GM18507 (cell line): ENCODE measurements at places on chromosomes 3 and 15.

DNA sequence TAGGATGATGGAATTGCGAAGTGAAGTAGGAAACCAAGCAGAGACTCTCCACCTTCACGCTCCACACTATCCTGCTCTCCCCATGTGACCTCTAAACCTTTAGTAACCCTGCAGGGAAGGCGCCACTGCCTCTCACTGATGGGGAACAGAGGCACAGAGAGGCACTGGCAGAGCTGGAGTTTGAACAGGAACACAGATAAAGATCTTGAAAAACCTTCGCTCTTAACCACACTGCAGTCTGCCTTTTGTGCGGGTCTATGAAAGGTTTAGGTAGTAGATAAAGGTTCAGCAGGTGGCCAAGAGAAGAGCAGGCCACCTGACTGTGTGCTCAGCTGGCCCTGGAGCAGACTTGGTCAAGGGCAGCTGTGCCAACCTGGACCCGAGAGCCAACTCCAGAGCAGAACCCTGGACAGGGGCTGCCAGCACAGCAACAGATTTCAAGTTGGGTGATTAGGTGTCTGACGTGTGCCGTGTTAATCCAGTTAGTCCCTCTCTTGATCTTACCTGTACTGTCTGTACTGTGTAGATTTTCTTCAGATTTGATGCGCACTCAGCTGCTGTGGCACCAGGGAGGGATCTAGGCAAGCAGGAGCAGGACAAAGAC is 15.2 kb downstream of the EIF4E3 start:
- no peak for DNase-seq

DNA sequence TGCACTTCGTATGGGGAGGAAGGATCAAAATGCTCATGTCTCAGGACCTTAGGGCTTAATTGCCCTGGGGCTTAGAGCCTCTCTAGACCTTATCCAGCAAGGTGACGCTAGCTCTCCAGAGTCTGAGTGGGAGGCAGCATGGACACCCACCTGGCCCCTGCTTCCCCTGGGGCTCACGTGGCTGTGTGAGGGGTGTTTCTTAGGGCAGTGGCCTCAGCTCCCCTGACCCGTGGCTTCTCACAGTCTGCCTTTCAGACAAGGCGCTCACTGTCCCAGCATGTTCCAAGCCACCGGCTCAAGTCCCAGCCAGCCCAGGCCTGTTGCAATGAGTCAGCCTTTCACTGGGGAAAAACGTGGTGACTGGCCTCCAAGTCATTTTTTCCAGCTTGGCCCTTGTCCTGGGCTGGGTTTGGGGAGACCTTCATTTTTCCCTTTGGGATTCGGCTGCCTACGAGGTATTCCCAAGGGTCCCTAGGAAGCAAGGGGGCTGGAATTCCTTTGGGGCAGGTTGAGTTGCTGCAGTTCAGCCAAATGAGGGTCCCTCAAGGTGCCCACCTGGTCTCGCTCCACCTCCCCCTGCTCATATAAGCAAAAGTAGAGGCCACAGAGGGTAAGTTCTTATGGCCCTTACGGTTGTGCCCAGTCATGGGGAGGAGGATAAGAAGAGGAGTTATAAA is 15.7 kb downstream of the BHLHE40 start:
- DNase-seq: no peak

- no peak for DNase-seq
These were observed 5.7 kb downstream of the ARRDC4 start for GRCh38 chr15:97966246-97966645.

- no peak for DNase-seq
These were observed 79.8 kb upstream of the ACKR4 start for GRCh38 chr3:132517311-132517710.

- DNase-seq: no peak
These were observed 103.7 kb downstream of the IQSEC1 start for GRCh38 chr3:12969486-12969885.

GRCh38 chr3:4416961-4417360 is 50.1 kb downstream of the SUMF1 start:
- DNase-seq: no peak

DNA sequence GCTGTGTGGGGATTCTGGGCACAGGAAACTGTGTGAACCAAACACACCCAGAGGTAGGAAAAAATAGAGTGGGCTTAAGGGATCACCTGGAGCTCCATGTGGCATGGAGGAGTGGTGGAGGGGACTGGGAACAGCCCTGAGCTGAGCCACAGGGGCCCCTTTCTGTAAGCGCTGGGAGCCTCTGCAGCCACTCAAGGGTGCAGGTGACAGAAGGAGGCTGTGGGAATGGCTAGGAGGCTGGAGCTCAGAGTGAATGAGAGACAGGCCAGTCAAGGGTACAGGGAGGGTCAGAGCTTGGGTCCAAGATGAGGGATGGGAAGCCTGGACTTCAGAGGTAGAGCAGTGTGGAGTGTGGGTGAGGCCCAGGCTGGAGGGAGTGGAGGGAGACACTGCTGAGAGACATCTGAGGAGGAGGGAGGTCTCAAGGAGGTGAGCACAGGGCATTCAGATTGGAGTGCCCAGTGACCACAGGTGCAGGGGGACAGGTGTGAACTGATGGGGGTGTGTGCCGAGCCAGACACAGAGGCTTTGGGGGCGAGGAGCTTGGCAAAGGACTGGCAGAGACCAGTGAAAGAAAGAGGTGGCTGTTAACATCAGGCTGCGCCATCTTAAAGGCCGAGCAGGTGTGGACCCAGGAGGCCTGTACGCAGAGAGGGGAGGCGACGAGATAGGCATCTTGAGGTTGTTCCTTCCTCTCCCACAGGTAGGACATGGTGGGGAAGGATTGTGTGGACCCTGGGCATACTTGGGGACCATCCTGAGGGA is 56.8 kb downstream of the FGD5 start:
- no peak for DNase-seq

GRCh38 chr3:38655708-38656300 is 6.3 kb upstream of the SCN5A start:
- no peak for DNase-seq

DNA sequence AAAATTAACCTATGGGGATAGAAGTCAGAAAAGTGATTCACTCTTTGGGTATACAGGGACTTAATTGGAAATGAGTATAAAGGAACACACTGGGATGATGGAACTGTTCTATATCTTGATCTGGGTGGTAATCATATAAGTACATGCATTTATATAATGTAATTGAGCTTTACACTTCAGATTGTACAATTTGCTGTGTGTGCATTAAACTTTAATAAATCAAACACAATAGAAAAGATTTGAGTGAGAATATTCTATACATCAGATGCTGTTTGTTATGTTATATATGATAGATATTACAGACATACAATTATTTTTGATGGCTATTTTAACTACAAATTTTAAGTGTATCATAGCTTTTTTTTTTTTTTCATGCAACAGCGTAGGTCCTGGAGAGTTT is 860.2 kb upstream of the ARPP21 start:
- DNase-seq: no peak

GRCh38 chr3:99523431-99524127 is 114.8 kb upstream of the COL8A1 start:
- no peak for DNase-seq

DNA sequence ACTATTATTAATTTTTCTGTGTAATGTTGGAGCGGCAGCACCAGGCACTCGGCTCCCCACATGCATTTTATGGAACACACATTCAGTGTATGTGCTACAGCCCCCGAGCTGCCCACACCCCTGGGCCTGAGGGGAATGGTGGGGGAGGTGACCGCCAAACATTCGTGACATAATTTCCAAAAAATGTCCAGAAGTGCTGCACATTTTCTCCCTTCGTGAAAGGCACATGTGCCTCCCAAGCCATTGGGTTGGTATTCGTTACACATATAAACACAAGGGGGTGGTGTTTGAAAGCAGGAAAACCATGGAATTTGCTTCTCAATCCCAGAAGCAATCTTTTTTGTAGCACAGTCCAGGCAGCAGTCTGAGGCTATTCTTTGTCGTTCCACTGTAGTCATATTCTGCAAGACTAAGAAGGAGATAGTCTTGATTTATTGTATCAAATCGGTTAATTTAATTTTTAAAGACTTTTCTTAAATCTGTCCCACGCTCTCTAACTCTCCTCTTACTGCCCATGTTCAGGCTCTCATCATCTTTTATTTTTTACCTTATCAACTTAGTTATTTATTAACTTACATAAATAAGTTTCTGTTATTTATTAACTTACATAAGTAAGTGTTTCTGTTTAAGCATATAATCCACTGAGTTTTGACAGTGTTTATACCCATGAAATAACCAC is 39.2 kb upstream of the POLR2M start:
- DNase-seq: no peak

DNA sequence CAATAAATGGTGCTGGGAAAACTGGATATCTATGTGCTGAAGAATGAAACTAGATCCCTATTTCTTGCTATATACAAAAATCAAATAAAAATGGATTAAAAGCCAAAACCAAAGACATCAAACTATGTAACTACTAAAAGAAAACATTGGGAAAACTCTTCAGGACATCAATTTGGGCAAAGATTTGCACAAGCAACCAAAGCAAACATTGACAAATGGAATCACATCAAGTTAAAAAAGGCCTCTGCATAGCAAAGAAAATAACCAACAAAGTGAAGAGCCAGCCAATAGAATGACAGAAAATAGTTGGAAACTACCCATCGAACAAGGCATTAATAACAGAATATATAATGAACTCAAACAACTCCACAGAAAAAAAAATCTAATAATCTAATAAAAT is 1495.3 kb downstream of the SI start:
- DNase-seq: no peak

- no peak for DNase-seq
These were observed 25.0 kb downstream of the KIF7 start for GRCh38 chr15:89630260-89630659.

DNA sequence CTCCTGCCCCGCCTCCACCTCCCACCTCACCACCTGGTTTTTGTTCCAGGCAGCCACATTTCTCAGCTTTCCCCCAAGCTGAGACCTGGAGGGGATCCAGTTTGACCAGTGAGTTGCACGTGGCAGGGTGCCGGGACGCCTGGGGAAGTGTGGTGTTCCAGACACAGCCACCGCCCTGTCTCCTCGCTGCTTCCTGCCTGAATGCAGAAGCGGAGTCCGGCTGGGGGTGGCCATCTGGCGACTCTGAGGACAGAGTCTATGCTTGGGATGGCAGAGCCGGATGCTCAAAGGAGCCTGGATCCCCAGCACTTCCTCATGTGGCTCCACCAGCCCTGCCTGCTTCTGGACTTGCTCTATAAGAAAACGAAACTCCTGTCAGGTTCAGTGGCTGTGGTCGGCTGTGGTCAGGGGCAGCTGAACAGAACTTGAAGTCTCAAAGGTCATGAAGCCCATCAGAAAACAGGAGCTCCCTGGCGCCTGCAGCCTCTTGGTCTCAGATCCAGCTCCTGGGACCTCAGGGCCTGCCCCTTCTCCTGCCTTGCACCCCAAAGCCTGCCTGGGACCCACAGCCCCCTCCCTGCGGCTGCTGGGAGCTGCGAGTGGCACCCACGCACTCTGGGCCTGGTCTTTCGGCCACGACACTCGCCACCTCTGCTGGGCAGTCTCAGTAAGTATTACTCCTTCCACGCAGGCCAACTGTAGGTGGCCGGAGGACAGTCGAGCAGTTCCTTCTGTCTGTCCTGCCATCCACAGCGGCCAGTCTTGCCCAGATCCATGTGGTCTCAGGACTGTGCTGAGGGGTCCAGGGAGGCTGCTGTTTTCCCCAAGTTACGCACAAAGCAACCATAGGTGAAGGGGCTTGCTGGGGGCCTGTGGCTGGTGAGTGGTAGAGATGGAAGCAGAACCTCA is 112.8 kb upstream of the MEF2A start:
- peak; percentile 54 for DNase-seq

GRCh38 chr15:68718468-68718867 is 102.2 kb downstream of the ANP32A start:
- no peak for DNase-seq

GRCh38 chr3:35659768-35660167 is 20.4 kb downstream of the ARPP21 start:
- DNase-seq: no peak

DNA sequence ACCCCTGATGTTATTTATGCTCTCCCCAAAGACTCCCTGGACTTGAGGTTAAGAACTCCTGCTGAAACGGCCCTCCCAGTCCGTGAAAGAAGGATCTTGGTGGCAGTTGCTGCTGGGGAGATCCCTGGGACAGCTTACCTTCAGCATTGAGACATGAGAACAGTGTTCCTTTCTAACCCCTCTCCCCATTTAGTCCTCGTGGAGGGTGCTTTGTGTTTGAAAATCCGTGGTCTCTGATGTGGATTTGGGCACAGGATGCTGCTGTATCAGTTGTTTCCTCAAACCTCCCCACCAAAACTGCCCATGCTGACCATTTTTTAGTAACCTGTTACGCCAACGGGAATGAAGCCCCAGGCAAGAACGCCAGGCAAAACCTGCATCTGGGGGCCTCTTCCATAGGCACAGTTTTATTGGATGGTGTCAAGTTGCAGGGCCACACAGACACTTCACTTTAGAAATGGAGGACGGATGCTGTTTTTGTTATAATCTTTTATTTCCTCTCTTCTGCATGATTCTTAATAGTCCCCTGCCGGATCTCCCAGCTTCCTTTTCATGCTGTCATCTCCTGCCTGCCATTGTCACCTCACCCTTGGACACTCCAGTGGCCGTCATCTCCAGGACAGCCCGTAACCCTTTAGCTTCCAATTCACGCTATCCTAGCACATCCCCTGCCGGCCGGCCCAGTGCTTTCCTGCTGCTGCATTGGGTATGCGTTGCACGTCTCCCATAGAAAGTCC is 31.7 kb upstream of the CEMIP start:
- DNase-seq: no peak

GRCh38 chr3:110773413-110773954 is 298.1 kb upstream of the NECTIN3 start:
- no peak for DNase-seq

- DNase-seq: no peak
These were observed 1.0 kb upstream of the NR2F2 start for GRCh38 chr15:96329403-96329981.

DNA sequence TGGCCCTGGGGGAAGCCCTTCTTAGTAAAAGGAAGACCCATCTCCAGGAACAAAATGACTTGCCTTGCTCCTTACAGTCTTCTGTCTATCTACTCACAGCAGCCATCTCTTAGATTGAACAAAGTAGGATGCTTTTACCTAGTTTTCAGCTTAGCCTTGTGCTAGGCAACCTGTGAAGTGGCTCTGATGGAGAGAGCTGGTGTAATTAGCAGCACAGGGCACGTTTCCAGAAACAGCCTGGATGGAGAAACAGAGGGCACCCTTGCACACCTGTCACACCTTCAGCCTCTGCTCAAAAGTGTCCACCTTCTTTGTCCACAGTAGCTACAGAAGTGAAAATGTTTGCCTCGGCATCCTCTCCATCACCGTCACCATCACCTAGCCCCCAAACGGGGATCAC is 292.9 kb downstream of the RORA start:
- no peak for DNase-seq

GRCh38 chr15:49953421-49953820 is 165.6 kb downstream of the ATP8B4 start:
- DNase-seq: no peak
